Naive thymus-derived CD8-positive, alpha-beta T cell (primary cell): ENCODE measurements at places on chromosomes 5 and 9. TPM values are rescaled to one million over a fixed set of nuclear protein-coding genes. Genes with fewer than 3 reads are reported as not detected.

DNA sequence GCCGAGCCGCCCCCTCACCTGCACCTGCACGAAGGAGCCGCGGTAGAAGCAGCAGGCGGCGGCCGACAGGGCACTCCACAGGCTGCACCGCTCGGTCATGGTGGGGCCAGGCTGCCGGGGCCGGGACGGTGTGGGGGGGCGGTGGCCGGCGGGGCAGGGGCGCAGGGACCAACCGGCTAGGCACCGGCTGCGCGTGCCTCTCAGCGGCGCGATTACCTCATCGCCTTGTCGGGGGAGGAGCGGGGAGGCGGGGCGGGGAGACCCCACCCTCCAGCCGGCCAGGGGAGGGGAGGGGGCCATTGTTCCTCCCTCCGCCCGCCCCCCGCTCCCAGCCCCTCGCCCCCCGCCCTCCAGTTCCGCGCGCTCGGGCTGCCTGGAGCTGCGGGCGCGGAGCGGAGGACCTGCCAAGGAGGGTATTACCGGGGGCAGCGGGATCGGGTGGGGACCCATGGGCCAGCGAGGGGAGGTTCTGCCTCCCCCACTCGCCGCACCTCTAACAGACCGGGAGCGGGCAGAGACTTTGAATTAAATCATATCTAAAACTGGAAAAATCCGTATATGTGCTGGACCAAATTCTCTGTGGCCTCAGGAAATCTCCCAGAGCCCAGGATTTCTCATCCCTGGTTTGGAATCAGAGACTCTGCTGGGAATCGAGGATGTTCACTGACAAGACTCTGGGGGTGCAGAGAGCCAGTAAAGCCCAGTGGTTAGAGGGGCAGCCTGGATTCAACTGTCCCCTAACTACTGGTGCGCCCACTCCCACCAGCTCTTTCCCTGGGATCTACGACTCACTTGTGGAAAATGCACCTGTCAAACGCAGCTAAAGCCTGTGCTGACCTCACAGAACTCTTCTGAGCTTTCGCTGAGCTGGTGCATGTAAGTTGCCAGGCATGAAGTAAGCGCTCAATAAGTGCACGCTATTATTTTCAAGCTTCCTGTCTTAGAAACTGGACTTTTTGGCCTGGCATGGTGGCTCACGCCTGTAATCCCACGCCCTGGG lies 20.3 kb upstream of the TOR2A start:
- peaks cover 3% of the 10 kb centered on the region for H3K36me3 ChIP-seq
- no peak overlapping the region for H3K27ac ChIP-seq

- no peaks in the 10 kb centered on the region for H3K4me1 ChIP-seq
- peaks cover 37% of the 10 kb centered on the region for H3K27me3 ChIP-seq
- H3K36me3 ChIP-seq: peaks cover 36% of the 10 kb centered on the region
Measured at GRCh38 chr5:141100243-141100805, at the start of gene PCDHB3. TSS of gene PCDHB3 (plus strand) at chr5:141100473. CDS start at chr5:141100650, 177 bp downstream.

GRCh38 chr9:134208310-134208841 lies 44.0 kb upstream of the RNU6ATAC start:
- H3K36me3 ChIP-seq: peaks cover 4% of the 10 kb centered on the region
- H3K4me3 ChIP-seq: no peak overlapping the region
- H3K27me3 ChIP-seq: no peaks in the 10 kb centered on the region
- H3K4me1 ChIP-seq: no peaks in the 10 kb centered on the region

GRCh38 chr5:175867587-175868347 lies 3.6 kb upstream of the CPLX2 start:
- peaks cover 2% of the 10 kb centered on the region for H3K4me1 ChIP-seq
- H3K27ac ChIP-seq: no peak overlapping the region
- no peak for DNase-seq
- H3K4me3 ChIP-seq: no peak overlapping the region
- H3K36me3 ChIP-seq: peaks cover 4% of the 10 kb centered on the region

DNA sequence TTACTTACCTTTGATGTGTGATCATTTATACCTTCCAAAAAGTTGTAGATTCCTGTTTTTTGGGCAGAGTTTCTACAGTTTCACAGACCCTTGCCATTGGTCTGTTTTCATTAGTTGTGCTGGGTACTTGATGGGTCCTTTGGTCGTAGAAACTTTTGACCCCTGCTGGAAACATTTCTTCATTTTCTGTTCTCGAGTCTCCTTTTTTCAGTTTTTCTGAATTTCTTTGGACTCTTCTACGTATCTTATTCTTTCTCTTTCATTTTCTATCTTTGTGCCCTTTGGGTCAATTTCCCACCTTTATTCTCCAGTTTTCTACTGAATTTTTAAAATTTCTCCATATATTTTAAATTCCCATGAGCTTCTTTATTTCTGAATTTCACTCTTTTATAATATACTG lies 16.7 kb downstream of the AP3S1 start:
- no peak overlapping the region for H3K27ac ChIP-seq
- peaks cover 10% of the 10 kb centered on the region for H3K36me3 ChIP-seq

GRCh38 chr9:91026266-91026665 lies 224.6 kb downstream of the SYK start:
- no peaks in the 10 kb centered on the region for H3K36me3 ChIP-seq
- no peak overlapping the region for H3K27ac ChIP-seq
- no peak for DNase-seq
- peaks cover 14% of the 10 kb centered on the region for H3K27me3 ChIP-seq
- no peak overlapping the region for H3K4me3 ChIP-seq

- no peak overlapping the region for H3K4me3 ChIP-seq
- no peaks in the 10 kb centered on the region for H3K36me3 ChIP-seq
- no peaks in the 10 kb centered on the region for H3K27me3 ChIP-seq
- peaks cover 30% of the 10 kb centered on the region for H3K4me1 ChIP-seq
- DNase-seq: no peak
- H3K27ac ChIP-seq: no peak overlapping the region
Measured at GRCh38 chr9:98248737-98249474, 6.5 kb downstream of the TBC1D2 start.

- H3K4me1 ChIP-seq: peaks cover 9% of the 10 kb centered on the region
- peaks cover 9% of the 10 kb centered on the region for H3K27me3 ChIP-seq
- no peak overlapping the region for H3K4me3 ChIP-seq
- H3K36me3 ChIP-seq: no peaks in the 10 kb centered on the region
- no peak for DNase-seq
Measured at GRCh38 chr9:86485359-86485758, 131.1 kb upstream of the TUT7 start.

DNA sequence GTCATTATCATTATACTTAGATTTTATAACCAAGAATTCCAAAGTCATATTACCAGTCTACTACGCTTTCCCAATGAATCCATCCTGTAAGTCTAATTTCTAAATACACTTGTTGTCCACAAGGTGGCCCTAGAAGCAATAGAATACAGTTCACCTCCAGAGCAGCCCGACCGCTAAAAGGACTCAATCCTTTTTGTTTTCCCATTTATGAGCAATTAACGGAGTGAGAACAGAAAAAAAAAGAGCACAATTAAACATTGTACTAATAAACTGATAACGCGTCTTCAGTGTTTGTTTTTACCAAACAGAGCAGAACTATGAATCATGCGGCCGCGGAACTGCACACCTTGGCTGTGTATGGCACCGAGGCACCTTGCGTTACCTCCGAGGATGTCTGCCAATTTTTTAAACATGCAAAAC lies 160.7 kb upstream of the DAPK1 start:
- no peak overlapping the region for H3K27ac ChIP-seq
- no peaks in the 10 kb centered on the region for H3K36me3 ChIP-seq
- DNase-seq: no peak
- peaks cover 3% of the 10 kb centered on the region for H3K4me1 ChIP-seq
- peaks cover 5% of the 10 kb centered on the region for H3K27me3 ChIP-seq

DNA sequence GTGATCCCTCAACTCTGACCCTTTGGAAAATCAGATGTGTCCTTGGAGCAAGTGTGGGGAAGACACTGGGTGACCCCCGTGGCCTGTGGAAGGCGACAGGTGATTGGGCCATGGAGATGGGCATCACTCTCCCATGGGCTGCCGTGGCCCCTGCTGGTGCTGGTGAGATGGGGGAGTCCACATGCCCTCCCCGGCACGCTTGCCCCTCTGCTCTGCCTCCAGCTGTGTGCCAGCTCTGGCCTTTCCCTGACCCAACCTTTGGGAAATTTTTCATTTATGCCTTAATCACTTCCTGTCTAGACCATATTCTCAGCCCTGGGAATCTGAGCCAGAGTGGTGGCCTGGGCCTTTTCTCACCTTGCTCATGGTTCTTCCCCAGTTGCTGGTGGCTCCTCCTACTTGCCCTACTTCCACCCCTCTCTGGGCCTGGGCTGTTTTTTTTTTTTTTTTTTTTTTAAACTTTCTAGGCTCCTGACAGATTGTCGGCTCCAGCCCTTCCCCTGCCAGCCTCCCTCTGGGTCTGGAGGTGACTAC lies 56.6 kb downstream of the RGS3 start:
- peaks cover 58% of the 10 kb centered on the region for H3K4me1 ChIP-seq
- H3K4me3 ChIP-seq: peak overlapping the region; percentile 91
- H3K27me3 ChIP-seq: no peaks in the 10 kb centered on the region
- DNase-seq: peak; percentile 47
- peak overlapping the region; percentile 96 for H3K27ac ChIP-seq

Gene SLC4A9
- total RNA-seq: not detected

Gene BARHL1
- not detected for total RNA-seq

Gene SLC36A3
- total RNA-seq: not detected

Gene MRPL50
- 20.3 TPM for total RNA-seq

Gene SH3GL2
- not detected for total RNA-seq

Gene GDA
- total RNA-seq: not detected
